Cardiac septum (tissue), 1 donor: ENCODE measurements at places on chromosomes 2 and 18. TPM values are rescaled to one million over a fixed set of nuclear protein-coding genes. Genes with fewer than 3 reads are reported as not detected.

KLHL29 gene
- total RNA-seq, result 1.6 TPM

CTLA4 gene
- total RNA-seq, result not detected

GREB1L gene
- 16.2 TPM for total RNA-seq

SERPINB4 gene
- not detected for total RNA-seq

AUP1 gene
- total RNA-seq, result 50.0 TPM

PDCD1 gene
- total RNA-seq, result 2.0 TPM

MTLN gene
- total RNA-seq, result 190 TPM

ABHD1 gene
- total RNA-seq, result 1.1 TPM
